ENCODE measurements at places on chromosomes 11 and 22.

DNA sequence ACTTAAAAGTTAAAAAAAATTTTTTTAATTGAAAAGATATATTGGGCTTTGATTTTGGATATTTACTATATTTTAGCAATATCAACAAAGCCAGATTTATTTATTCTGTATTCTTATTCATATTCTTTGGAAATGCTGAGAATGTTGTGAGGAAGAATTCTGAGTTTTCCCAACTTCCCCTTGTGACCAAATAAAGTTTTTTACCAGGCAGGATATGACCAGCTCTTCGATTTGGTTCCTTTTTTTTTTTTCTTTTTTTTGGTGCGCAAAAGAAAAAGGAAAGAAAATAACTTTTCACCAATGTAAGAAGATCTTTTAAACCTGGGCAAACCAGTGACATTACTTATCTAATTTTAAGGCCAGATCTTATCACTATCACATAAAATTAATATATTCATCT, 12.9 kb downstream of the TCP11L1 start:
- no peak for DNase-seq

DNA sequence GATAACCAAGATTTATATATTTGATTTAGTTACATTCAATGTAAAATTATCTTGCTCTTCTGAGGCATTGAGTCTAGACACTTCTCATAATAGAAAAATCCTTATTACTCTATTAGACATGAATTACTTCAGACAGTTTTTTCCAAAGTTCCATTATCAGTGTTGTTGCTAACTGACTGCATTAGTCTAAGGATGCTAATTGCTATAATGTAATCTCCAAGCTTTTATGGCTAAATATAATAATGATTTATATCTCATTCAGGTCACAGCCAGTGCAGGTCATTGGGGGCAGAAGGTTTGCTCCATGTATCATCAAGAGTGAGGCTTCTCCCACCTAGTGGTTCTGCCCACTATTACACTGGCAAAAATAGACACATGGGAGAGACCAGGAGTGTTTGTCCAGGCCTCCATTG, 377.2 kb upstream of the DDI1 start:
- DNase-seq, result no peak

DNA sequence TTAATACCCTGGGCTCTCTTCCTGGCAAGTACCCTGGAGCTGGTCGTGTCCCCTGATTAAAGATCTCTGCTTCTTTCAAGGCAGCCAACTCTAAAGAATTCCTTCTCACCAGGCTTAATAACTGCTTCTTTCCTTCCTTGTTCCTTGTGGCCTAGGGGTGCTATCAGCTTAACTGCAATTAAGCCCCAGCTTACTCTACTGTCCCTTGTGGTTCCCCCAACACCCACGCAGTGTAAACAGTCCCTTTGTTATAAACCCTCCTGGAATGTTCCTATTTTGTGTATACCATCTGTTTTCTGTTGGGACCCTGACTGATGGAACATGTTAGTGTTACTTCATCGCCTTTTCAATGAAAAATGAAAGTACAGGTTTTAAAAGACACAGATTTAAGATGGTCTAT, 126.4 kb upstream of the KIRREL3 start:
- no peak for DNase-seq

DNA sequence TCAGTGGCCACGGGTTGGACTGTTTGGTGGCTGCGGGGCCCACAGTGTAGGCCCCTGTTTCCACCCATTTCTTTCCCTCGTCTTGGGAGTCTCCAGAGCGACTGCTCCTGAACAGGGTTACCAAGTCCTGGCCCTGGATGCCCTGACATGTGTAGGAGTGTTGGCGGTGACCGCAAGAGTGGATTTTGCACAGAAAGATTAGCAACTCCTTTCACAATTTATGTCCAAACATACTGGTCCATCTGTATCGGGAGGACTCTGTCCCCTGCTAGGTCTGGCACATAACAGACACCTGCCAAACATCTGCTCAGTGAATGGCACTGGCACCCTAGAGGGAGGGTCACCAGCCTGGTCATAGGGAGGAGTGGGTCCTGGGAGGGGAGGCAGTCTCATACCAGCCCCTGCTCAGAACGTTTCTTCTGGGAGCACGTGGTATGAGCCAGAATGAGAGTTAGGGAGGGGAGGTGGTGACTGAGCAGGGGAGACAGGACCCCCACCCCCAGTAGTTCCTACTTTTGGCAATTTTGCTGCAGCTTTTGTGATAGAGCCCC, 3.4 kb upstream of the APOA1 start:
- DNase-seq, result no peak

- no peak for DNase-seq
Observed at GRCh38 chr22:40368836-40369235, 1.6 kb upstream of the SGSM3 start.

DNA sequence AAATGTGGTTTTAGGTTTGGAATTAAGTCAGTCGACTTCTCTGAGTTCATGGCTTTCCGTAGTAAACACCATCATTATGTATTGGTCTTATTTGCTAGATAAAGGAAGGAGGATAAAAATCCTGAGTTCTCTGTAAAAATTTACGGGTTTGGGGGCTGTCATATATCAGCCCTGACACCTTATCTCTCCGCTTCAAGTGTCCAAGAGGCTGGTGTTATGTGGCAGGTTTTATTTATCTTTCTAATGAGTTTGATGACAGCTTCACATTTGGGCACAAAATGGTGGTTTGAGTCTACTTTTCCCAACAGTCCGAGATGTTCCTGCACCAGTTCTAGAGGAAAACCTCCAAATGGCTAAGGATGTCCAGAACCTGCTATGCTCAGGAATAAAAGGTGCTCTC, 67.3 kb upstream of the VSTM5 start:
- DNase-seq, result no peak

GRCh38 chr22:35616043-35616442, 1.1 kb downstream of the MB start:
- no peak for DNase-seq

- peak; percentile 57 for DNase-seq
Observed at GRCh38 chr11:118342503-118343161, at the start of gene CD3D. CD3D (minus strand) TSS chr11:118342705; CDS start chr11:118342607, 98 bp downstream.

GRCh38 chr11:44104481-44105294, 9.2 kb downstream of the EXT2 start:
- no peak for DNase-seq

GRCh38 chr11:99773646-99774045, 752.9 kb downstream of the CNTN5 start:
- DNase-seq, result no peak

GRCh38 chr11:111388842-111389241, 9.8 kb upstream of the POU2AF1 start:
- no peak for DNase-seq

DNA sequence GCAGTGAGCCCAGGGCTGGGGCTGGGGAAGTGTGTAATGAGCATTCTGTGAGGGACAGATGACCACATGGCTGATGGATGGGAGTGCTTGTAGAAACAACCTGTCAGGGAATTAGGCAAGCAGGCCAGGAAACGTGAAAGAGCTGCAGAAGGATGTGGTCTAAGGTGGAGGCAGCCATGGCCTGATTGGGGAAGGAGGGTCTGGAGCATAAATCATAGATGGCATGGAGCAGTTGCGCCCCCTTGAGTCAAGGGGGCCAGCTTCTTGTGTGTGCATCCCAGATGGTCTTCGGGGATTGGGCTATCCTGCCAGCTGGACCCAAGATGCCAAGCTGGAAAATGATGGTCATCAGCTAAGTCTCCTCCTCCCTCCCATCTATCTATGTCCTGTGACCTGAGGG, 119.4 kb upstream of the CLPB start:
- no peak for DNase-seq

- DNase-seq, result no peak
Observed at GRCh38 chr11:68163691-68164090, 42.5 kb upstream of the CHKA start.

DNA sequence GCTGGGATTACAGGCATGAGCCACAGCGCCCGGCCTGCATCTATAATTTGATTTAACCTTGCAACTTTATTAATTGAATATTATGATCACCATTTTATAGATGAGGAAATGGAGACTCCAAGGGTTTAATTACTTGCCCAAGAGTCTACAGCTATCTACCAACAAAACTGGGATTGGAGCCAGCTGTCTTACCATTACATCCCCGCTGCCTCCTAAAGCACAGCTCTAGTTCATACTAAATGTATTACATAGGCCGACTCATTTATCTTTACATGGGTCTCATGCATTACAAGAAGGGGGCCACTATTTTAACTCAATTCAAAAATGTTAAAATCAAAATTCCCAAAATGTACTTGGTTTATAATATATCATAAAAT, 14.1 kb upstream of the TMA7B start:
- no peak for DNase-seq

DNA sequence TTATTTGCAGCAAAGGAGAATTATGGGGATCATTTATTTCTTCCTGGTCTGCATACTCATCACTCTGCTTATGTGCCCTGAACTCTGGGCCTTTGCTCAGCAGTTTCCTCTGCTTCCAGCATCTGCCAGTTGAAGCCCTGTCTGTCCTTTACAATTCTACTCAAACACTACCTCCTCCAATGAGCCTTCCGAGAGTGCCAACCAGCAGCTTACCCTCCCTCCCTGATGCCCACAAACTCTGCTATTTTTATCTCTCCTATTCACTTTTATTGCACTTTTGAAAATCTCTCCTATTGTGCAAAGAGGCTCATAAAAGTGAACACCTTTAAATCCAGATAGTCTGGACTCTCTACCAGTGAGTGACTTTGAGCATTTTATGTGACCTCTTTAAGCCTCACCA, 3.6 kb upstream of the ME3 start:
- DNase-seq, result no peak

GRCh38 chr11:64244966-64245365, 1.8 kb downstream of the PPP1R14B start:
- DNase-seq, result no peak

GRCh38 chr11:96161307-96162089, 181.5 kb downstream of the MAML2 start:
- DNase-seq, result no peak

GRCh38 chr11:9397746-9398680, 13.6 kb downstream of the IPO7 start:
- DNase-seq, result no peak

GRCh38 chr11:130042093-130042591, 27.6 kb upstream of the APLP2 start:
- DNase-seq, result no peak

DNA sequence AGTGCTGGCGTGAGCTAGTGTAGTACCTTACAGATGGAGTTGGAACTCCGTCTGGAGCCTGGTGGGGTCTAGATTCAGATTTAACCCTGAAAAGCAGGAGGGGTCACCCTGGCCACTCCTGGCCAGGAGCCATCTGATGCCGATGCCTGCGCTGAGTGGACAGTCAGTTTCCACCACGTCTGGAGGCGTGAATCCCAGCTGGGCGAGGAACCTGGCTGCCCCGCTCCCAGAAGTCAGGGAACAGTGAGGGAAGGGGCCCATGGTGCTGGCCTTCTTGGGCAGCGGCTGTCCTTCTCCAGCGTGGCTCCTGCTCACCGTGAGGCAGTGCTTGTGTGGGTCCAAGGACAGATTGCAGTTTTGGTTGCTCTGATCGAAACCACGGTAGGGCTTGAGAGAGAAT, 76.3 kb downstream of the PARVB start:
- DNase-seq, result no peak

- DNase-seq, result no peak
Observed at GRCh38 chr11:115242982-115243381, 261.2 kb downstream of the CADM1 start.

DNA sequence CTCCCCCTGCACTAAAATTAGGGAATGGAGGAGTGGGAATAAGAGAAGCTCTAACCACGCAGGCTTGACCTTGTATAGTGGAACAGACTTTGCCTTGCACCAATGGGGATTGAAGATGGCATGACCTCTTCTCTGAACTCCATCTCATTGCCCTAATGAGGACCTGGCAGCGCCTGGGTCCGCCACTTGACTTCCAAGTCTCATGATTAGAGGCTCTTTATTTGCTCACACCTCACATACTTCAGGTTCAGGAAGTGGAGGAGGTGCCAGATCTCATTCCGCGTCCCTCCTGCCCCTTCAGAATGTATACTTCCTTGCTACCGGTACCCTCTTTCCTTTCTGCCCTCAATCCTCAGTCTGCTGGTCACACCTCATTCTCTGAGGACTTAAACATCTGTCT, 106.0 kb upstream of the CD44 start:
- DNase-seq, result no peak

DNA sequence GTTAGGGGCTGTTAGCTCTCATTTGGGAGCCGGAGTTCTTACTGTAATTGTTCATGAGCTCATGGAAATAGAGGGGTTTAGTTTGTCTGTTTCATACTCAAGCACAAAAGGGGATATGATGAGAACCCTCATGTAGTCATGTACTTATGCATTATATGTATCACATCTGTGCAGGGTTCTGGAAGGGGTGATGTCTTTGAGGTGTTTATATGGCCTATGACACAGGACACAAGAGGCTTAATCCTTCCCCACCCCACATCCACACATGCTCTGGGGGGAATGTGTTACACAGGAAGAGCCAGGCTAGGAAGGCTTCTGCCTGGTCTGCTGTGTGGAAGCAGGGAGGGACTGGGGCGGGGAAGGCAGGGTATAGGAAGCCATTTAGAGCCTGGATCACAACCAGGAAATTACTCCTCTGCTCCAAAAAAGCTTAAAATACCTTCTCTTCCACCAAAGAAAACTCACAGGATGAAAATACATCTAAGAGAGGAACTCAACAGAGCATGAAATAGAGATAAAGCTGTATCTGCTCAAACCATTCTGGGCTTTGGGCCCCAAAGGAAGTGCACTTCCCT, 316.1 kb downstream of the TMEM135 start:
- no peak for DNase-seq

DNA sequence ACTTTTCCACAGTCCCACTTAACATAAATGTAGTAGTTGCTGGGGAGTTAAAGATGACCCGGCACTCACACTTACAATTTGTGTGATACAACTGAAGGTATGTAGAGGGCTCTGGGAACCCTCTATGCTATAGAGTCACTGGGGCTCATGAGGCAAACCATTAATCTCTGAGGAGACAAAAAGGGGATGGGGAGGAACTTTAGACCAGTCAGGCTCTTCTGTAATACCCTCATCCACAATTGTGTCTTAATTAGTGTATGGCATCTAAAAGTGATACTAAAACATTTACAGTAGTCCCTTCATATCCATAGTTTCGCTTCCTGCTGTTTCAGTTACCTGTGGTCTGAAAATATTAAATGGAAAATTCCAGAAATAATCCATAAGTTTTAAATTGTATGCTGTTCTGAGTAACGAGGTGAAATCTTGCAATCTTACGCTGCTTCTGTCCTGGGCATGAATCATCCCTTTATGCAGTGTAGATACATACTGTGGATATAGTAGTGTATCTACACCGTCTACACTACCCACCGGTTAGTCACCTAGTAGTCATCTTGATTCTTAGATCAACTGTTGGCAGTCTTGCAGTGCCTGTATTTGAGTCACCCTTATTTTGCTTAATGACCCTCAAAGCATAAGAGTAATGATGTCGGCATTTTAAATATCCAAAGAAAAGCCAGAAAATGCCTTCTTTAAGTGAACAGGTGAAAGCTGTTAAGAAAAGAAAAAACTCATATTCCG, 12.2 kb downstream of the CBL start:
- DNase-seq, result no peak

DNA sequence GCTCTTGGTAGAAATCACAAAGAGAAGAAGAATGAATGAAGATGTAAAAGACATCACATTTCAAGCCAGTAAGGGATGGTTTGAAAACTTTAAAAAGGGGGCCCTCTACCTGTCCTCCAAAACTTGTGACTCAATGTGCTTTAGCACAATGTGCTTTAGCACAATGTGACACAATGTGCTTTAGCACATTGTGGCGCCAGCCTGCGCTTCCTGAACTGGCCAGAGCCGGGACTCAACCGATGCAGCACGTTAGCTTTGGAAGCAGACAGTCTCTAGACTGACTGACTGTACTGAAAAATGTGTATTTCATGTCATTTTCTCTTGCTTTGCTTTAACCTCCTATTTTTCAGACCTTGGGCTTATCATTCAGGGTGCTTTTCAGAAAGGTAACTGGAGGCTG, 63.5 kb downstream of the FAM83F start:
- DNase-seq, result no peak

- no peak for DNase-seq
Observed at GRCh38 chr11:128086794-128087193, 500.6 kb downstream of the ETS1 start.
